ENCODE measurements at places on chromosomes 3 and 15.

DNA sequence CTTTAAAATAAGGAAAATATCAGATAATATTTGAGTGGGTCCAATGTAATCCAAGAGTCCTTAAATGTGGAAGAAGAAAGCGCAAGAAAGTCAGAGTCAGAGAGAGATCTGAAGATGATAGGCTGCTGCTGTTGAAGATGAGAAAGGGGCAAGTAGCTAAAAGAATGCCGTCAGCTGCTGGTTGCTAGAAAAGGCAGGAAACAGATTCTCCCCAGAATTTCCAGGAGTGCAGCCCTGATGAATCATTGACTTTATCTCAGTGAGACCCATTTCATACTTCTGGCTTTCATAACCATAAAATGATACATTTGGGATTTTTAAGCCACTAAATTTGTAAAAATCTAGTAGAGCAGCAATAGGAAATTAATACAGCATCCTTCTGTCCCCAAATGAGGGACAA is 7.5 kb upstream of the CHMP2B start:
- DNase-seq, result no peak

- DNase-seq, result no peak
Measured at GRCh38 chr3:43638594-43639447, 17.0 kb upstream of the ANO10 start.

DNA sequence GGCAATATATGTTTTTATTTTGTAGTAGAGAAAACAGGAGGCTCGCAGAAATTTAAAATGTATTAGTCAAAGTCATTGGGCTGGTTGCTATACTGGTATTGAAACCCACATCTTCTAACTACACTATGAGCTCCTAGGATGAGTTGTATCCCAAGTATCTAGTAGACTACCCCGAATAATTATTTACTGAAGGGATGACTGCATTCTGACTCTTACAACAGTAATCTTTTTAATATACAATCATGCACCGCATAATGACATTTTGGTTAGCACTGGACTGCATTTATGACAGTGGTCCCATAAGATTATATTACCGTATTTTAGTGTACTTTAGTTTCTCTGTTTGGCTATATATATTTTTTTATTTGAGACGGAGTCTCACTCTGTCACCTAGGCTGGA is 15.3 kb downstream of the PIGB start:
- DNase-seq, result no peak

DNA sequence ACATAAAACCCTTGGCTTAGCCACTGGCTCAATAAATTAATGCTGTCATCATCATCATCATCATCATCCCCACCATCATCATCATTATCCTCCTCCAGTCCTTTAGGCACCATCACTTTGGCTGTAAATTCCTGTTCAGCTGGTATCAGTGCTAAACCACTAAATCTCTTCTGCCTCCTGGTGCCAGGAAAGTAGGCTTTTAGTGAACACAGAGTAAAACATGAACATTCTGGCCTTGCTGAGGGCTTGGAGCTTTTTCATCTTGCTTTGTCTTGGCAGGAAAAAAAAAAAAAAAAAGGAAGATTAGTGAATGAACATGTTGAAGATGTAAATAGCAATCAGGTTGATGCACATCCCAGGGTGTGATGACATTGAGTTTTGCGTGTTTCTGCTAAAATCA is 67.3 kb upstream of the EIF1B start:
- DNase-seq, result no peak

- peak; percentile 49 for DNase-seq
Measured at GRCh38 chr15:72116731-72117485, 1.0 kb downstream of the MYO9A start.

DNA sequence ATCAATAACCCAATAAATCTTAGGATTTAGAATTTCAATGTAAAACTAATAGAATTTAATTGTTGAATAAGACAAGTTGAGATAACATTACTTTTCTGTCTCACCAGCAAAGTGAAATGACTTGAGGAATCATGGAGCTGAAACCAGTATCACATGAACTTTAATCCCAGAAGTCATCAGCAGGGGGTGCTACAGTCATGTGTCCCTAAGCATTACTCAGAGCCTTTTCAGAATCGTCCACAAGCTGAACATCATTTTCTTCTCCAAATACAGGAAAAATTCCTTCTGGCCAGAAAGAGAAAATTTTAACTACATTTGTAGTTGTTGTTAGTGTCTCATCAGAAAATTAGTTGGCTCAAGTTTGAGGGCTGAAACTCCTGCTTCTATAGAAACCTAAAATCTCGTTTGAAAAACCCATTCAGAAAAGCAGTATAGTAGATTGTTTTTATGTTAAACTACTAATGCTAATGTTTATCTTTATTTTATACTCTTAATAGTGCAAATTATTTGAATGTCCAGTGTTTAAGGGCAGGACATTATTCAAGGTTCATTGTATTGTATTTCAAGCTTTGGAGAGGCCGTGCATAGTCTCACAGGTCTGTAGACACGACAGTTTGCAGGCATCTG is 384.1 kb downstream of the PLOD2 start:
- DNase-seq, result peak; percentile 82

DNA sequence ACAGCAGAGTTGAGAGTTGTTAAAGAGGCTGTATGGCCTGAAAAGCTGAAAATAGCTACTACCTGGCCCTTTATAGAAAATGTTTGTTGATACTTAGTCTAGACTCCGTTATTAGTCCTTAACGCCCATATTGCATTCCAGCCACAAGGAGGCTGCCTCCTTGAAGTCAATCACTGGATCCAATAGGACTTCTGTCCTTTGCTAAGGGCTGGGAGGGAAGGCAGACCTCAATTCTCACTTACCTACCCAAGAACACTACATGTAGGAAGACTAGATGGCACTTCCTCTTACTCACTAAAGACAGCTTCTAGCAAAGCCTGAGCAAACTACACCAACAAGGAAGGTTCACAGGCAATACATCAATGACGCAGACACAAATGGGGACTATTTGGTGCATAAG is 139.5 kb upstream of the HACD2 start:
- DNase-seq, result no peak

DNA sequence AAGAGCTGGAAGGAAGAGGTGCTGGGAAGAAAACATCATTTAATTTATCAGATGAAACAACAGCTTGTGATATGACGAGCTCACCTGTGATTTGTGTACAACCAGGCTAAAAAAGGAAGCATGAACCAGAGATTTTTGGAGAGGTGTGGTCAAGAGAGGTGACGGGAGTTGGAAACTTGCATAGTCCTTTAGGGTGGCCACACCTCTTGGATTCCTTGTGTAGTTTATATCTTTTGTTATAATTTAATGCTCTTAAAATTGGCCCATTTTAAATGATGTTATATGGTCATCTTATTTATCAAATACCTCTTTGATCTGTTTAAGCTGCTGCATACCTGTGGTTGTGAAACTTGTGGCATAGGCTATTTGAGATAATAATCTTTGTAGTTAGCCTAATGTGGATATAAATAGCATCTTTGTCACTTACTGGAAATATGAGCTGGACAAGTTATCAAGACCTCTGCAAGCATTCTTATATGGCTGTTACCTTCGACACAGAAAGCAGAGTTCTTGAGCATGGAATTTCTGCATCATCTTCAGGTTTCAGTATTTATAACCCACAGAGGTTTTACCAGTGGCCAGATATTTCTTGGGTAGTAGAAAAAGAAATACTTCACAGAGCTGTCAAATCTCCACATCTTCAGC is 49.1 kb downstream of the IL1RAP start:
- DNase-seq, result no peak

DNA sequence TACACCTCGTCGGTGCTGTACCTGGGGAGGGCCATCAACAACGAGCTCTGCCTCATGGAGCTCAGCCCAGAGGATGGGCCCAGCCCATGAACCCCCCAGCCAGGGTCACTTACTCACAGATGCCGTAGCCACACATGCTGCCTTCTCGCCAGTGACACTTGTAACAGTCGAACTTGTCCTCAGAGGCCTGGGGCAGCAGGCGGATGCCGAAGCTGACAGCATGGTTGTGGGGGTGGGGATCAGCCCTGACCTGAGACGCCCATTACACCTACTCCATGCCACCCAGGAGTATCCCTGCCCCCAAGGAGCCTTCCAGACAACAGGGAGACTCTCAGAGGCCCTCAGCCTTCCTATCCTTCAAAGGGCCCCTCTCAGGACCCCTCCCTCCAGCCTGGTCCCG is 12.1 kb downstream of the ALS2CL start:
- no peak for DNase-seq

DNA sequence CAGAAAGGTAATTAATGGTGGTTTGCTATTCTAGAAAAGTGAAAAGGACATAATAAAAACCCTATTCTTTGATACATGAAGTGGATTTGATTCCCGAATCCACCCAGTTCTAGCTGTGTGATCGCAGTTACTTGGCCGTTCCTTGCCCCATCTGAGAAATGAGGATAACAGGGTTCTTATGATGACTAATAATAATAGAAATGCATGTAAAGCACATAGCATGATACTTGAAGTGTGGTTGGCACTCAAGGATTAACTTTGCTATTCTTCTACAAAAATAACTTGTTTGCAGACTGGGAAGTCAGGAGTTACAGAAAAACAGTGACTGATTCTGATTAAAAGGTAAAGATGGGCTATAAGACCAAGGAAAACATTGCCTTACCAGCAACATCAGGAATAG is 26.8 kb downstream of the PARL start:
- DNase-seq, result no peak

DNA sequence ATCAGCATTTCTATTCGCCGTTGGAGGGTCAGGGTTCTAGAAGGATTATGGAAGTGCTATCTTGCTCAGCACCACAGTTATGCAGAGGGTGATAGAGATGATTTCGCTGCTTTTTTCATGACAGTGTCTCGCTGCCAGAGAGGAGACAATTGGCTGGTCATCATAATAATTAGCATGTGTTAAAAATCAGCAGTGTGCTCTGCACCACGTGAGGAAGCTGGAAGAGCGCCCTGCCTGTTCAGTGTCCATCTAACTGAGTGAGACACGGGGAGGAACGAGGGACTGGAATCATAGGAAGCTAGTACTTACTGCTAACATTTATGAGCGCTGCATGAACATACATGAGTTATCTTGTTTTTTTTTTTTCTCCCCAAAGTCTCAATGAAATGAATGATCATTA is 116.2 kb upstream of the PLAAT1 start:
- DNase-seq, result no peak

GRCh38 chr3:151412989-151413388 is 28.4 kb upstream of the P2RY12 start:
- peak; percentile 15 for DNase-seq

GRCh38 chr3:21729888-21730459 is 21.0 kb downstream of the ZNF385D start:
- no peak for DNase-seq

DNA sequence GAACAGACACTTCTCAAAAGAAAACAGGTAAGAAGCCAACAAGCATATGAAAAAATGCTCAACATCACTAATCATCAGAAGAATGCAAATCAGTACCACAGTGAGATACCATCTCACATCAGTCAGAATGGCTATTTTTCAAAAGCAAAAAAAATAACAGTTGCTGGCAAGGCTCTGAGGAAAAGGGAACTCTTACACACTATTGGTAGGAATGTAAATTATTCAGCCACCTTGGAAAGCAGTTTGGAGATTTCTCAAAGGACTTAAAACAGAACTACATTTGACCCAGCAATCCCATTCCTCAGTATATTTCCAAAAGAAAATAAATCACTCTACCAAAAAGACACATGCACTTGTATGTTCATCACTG is 95.6 kb downstream of the APBA2 start:
- no peak for DNase-seq

GRCh38 chr15:52331490-52332240 is 36.1 kb upstream of the MYO5C start:
- peak; percentile 80 for DNase-seq

GRCh38 chr15:96586901-96587300 is 256.4 kb downstream of the NR2F2 start:
- no peak for DNase-seq

DNA sequence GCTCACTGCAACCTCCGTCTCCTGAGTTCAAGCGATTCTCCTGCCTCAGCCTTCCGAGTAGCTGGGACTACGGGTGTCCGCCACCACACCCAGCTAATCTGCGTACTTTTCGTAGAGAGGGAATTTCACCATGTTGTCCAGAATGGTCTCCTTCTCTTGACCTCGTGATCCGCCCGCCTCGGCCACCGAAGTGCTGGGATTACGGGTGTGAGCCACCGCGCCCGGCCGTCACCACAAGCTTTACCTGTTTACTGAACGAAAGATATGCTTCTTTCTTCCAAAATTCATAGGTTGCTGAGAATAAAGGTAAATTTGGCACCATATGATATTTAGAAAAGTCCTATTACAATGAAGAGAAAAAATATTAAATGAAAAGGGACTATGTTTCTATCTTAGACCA is 333.5 kb upstream of the EPHA6 start:
- DNase-seq, result no peak

DNA sequence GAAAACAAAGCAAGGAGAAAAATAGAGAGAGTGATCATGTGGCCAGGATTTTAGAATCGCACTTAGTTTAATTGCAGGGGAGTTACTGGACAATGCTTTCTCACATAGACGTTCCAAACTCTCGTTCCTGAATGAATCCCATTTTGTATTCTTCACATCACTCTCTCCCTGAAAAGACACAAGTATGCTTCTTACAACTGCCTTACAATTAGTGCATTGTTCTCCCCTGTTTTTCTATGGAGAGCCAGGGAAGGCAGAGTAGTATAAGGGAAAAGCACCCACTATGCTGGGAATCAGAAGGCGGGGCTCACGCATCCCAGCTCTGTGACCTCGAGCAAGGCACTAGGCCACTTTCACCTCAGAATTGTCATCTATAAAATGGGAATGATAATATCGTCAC is 14.4 kb downstream of the TMOD2 start:
- DNase-seq, result no peak

GRCh38 chr15:33292717-33293307 is 18.0 kb upstream of the RYR3 start:
- peak; percentile 84 for DNase-seq

- DNase-seq, result no peak
Measured at GRCh38 chr15:93613386-93613785, 524.4 kb upstream of the RGMA start.

- no peak for DNase-seq
Measured at GRCh38 chr3:70011582-70011981, 12.0 kb downstream of the SAMMSON start.

GRCh38 chr15:101382544-101382943 is 87.5 kb upstream of the SNRPA1 start:
- DNase-seq, result no peak

DNA sequence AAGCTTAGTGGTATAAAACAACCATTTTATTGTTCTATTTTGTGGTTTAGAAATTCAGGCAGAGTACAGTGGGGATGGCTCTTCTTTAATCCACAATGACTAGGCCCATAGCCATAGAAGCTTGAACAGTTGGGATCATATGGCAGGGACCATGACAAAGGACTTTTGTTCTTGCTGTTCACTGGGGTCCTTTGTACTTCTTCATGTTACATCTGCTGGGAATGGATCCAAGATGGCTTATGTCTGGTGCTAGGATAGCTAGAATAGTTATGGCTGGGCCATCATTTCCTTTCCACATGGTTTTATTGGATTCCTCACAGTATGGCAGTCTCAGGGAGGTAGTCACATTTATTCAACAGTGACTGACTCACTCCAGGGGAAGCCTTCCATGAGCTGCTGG is 427.9 kb upstream of the AGTR1 start:
- DNase-seq, result peak; percentile 2
